GF-D8 (cell line): ENCODE measurements at places on chromosomes 16 and 17.

- no peak for DNase-seq
Observed at GRCh38 chr17:83096401-83097224, 17.2 kb downstream of the METRNL start.

DNA sequence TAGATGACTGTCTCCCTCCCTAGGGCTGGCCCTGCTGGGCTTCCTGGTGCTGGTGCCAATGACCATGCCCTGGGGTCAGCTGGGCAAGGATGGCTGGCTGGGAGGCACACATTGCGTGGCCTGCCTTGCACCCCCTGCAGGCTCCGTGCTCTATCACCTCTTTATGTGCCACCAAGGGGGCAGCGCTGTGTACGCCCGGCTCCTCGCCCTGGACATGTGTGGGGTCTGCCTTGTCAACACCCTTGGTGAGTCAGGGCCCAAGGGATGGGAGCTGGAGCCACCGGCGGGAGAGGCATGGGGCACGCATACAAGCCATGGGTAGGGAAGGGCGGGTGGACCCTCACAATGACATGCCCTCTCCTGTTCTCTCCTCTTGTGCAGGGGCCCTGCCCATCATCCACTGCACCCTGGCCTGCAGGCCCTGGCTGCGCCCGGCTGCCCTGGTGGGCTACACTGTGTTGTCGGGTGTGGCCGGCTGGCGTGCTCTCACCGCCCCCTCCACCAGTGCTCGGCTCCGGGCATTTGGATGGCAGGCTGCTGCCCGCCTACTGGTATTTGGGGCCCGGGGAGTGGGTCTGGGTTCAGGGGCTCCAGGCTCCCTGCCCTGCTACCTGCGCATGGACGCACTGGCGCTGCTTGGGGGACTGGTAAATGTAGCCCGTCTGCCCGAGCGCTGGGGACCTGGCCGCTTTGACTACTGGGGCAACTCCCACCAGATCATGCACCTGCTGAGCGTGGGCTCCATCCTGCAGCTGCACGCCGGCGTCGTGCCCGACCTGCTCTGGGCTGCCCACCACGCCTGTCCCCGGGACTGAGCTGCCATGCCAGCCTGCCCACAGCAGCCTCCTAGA is 2.2 kb downstream of the PAQR4 start:
- DNase-seq, result no peak

DNA sequence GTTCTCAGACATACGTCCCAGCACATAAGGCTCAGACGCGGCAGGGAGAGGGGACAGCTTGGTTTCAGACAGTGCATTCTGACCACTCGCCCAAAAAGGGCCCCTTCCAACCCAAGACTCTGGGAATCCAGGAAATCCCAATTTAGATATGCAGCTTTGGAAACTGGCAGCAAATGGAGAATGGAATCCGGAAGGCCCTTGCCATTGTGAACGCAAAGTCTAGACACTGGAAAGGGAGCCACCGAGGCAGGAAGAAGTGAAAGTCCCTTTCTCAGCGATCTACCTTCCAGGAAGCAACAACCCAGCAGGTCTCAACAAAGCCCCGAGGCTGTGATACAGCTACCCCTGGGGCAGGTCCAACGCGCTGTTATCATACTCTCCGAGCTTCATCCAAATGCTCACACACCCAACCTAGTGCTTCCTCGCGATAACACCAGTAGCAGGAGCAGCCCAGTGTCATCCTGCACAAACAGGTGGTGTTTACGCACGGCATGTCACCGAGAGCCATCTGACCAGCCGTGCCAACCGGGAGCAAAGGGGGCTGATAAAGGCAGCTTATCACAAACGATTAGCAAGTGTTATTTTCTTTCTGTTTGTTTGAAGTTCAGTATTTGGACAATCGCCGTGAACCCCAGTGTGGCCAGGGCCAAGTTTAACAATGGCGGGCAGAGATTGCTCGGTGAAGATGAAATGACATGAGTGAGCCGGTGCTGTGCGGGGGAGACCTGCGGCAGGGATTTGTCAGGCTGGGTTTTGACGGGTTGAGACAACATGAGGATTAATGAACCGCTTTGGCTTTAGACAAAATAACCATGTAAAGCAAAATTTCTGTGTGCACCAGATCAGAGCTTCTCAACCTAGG is 240.6 kb downstream of the FOXL1 start:
- DNase-seq, result no peak

DNA sequence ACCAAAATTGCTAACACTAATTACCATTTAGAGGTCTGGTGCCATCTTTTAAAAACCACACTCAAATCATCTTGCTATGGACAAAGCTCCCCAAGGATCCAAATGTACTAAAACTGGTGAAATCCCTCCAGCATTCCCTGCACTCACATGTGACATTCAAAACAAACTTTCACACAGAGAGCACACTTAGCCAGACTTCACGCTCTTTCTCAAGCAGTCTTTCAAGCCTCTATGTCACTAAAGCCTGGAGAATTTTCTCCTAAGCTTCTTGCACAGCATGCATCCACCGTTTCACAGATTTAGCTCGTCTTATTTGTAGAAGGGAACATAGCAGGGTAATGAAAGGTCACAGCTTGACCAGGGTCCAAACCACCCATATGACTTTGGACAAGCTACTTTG is 19.3 kb downstream of the CMTM3 start:
- no peak for DNase-seq

- DNase-seq, result no peak
Observed at GRCh38 chr16:65069766-65070165, 52.1 kb downstream of the CDH11 start.
